ENCODE measurements at places on chromosomes 7 and 10.

DNA sequence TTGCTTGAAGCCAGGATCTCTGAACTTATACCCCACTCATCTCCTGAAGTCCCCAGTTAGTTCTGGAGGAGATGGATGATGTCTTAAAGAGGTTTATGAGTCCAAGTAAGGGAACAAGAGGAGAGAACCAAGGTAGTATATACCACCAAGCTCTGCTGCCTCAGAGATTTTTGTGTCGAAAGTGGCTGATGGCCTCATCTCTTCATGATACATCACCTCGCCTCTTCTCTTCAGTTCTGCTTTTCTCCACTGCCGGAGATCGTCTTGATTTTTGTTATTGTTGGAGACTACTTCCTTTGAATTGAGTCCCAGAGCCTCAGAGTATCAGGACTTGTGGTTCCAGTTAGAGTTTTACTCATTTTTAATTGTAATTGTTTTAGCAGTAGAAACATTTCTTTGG is 1.9 kb downstream of the VTI1A start:
- DNase-seq, result no peak

DNA sequence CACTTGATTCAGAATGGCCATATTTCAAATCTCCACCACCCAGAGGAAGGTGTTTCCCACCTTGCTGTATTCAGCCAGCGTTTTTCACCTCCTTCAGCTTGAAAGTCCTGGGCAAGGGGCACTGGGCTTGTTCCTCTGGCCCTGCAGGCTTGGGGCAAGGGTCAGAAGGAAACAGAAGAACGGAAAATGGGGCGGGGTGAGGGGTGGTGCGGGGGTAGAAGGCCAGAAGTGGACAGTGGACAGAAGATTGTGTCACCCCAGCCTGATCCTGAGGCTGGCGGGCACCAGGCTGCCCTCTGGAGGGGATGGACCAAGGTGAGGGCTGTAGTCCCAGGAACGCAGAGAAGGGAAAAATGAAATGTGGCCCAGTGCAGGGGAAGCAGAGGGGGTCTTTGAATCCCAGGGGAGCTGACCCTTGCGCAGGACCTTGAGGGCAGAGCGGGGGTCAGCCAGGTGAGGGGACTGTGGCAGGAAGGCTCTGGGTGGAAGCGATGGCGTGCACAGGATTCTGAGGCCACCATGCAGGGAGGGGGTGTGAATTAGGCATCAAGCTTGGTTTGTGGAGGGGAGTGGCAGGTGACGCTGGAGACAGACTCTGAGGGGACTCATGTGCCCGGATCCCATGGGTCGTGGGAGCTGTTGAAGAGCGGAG is 23.0 kb downstream of the TMEM120A start:
- DNase-seq, result no peak

DNA sequence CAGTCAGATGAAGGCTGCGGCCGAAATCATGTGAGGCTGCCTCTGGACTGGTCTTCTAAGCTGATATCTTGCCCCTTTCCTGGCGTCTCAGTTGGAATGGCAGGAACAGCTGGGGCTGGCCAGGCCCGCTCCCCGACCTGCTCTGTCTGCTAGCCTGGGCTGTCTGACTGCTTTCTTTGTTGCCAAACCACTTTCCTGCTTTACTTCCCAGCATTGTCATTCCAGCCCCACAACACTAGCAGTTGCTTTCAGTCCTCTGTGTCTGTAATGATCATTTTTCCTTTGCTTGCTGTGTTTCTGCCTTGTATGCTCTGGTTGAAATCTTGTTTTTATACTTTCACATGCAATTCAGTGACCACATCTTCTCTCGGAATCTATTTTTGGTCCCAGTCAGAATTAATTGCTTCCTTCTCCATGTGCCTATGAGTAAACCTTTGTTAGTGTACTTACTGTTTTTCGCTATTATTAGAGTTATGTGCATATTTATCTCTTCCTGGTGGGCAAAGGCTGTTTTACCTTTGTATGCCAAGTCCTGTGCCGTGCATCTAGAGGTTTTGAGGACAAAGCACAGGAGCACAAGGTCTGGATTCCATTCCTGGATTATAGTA is 21.6 kb downstream of the PRPF18 start:
- no peak for DNase-seq

GRCh38 chr10:105187243-105187642 is 546.2 kb downstream of the SORCS3 start:
- DNase-seq, result no peak

GRCh38 chr10:29860166-29860565 is 199.2 kb downstream of the JCAD start:
- DNase-seq, result no peak

DNA sequence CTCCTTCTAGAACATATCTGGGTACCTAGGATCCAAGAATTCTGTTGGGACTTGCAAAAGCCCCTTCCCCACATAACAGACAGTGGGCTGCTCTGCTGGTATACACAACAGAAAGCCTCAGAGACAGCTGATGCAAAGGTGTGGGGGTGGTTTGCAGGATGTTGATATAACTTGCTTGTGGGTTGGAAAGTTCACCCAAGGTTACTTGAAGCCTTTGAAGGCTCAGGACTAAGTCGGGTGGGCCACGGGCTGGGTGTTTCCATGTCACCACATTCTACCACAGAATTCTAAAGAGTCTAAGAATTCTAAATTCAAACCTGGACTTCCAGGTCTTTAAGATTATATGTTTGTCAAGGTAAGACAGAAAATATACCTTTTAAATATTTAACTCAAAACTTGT is 7.4 kb upstream of the NRCAM start:
- no peak for DNase-seq

DNA sequence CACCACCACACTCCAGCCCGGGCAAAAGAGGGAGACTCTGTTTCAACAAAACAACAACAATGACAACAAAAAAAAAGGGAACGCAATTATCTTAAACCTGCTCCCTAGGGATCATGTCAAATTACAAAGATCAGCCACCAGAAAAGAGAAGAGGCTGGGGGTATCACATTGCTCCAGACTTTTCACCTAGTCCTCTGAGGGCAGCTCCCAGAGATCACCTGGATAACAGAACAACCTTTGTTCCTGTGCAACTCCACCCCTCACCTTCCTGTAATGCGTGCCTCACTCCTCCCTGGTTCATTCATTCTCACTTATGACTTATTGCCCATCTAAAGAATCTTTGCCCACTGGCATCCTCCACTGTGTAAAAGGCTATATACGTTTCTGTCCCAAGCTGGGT is 31.8 kb downstream of the SVOPL start:
- DNase-seq, result no peak

DNA sequence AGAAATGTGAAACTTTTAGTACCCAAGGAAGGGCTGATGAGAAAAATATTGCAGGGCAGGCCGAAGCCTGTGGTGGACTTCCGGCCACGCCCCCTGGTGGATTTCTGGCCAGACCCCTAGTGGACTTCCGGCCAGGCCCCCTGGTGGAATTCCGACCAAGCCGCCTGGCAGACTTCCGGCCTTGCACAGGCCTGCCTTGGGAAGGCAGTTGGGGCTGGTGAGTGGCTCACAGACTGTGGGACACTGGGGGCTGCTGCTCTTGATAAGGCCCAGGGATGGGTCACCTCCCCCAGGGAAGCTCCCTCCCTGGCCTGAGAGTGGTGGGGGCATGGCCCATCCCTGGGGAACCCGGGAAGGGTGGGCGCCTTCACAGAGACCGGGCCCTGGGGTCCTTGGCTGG is 116.4 kb upstream of the MKI67 start:
- no peak for DNase-seq

DNA sequence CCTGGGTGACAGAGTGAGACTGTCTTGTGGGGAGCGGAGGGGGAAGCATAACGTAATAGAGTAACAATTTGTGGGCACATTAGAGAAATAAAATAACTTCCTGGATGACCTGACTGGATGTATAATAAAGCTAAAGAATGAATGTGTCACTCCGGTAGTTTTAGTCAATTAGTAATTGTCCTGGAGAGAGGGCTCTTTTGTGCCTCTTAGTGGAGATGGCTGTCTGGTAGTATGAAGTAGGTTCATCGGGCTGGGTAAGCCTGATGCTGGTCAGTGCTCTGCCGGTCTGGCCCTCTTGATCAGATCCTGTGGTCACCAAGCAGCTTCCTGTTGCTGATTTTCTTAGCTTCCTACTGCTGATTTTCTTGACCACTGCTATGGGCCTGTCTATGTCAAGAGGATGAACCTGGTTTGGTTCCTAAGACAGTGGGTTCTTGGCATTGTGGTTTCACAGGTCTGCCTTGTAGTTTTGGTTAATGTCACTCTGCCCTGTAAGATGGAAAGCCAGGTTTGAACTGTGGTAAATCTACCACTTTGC is 34.1 kb downstream of the ZRANB1 start:
- no peak for DNase-seq

GRCh38 chr7:39709029-39709428 is 85.7 kb downstream of the RALA start:
- DNase-seq, result no peak

DNA sequence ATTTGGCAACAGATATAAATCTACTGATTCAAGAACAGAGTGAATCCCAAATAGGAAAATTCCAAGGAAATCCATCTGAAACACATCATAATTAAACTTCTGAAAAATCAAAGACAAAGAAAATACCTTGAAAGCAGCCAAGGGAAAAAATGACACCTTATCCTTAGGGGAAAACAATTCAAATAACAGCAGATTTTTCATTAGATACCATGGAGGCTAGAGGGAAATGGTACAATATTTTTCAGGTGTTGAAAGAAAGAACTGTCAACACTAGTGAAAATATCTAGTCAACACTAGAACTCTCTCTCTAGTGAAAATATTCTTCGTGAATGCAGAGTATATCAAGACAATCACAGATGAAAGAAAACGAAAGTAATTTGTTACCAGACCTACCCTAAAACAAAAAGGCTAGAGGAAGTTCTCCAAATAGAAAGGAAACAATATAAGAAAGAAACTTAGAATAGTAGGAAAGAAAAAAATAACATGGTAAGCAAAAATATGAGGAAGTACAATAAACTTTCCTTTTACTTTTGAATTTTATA is 5.7 kb upstream of the FAM241B start:
- no peak for DNase-seq

GRCh38 chr10:120819366-120819765 is 31.8 kb upstream of the WDR11 start:
- DNase-seq, result peak; percentile 86

DNA sequence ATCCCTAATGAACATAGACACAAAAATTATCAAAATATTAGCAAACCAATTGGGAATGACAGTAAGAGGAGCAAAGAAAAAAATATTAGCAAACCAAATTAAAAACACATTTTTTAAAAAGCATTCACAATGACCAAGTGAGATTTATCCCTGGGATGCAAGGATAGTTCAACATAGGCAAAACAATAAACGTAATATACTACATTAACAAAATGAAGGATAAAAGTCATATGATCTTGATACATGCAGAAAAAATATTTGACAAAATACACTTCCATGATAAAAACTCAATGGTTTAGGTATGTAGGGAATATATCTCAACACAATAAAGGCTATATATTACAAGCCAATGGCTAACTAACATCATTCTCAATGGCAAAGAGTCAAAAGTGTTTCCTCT is 83.3 kb downstream of the CRPPA start:
- DNase-seq, result no peak

- DNase-seq, result no peak
Observed at GRCh38 chr7:132117636-132118035, 458.6 kb downstream of the PLXNA4 start.

GRCh38 chr10:123009105-123009820 is 457 bp downstream of the ACADSB start:
- DNase-seq, result peak; percentile 27

- no peak for DNase-seq
Observed at GRCh38 chr10:111600772-111601171, 523.9 kb downstream of the ADRA2A start.
